ENCODE measurements at places on chromosomes 4 and X.

- no peak for DNase-seq
Observed at GRCh38 chrX:113726898-113727297, 857.0 kb upstream of the HTR2C start.

DNA sequence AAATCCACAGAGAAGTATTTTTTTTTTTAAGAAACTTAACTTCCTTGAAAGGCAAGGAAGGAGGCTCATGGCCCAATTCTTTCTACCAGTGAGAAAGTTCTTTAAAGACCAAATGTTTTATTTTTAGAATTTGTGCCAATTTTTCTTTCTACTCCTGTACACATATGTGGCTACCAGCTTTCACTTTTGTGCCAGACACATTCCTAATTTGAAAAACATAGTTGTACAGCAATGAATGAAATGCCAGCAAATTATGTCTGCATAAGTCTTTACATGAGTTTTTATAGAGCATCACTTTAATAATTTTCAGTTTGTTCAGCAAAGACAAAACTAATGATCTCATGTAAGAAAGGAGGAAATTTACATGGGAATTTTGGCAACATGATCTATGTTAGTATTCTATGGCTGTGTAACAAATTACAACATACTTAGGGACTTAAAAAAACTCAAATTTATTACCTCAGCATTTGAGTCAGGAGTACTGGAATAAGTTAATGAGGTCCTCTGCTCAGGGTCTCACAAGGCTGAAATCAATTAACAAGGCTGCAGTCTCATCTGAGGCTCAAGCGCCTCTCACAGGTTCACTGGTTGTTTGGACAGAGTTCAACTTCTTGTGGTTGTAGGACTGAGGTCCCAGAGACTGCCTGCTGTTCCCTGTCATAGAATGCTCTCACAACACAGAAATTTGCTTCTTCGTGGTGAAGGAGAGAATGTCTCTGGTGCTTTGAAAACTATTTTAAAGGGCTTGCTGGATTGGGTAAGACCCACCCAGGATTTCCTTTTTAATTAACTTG lies 678.2 kb upstream of the FAM241A start:
- no peak for DNase-seq

GRCh38 chrX:63718010-63718694 lies 66.9 kb downstream of the ARHGEF9 start:
- no peak for DNase-seq

- no peak for DNase-seq
Observed at GRCh38 chr4:108431986-108432385, 188.4 kb upstream of the RPL34 start.

DNA sequence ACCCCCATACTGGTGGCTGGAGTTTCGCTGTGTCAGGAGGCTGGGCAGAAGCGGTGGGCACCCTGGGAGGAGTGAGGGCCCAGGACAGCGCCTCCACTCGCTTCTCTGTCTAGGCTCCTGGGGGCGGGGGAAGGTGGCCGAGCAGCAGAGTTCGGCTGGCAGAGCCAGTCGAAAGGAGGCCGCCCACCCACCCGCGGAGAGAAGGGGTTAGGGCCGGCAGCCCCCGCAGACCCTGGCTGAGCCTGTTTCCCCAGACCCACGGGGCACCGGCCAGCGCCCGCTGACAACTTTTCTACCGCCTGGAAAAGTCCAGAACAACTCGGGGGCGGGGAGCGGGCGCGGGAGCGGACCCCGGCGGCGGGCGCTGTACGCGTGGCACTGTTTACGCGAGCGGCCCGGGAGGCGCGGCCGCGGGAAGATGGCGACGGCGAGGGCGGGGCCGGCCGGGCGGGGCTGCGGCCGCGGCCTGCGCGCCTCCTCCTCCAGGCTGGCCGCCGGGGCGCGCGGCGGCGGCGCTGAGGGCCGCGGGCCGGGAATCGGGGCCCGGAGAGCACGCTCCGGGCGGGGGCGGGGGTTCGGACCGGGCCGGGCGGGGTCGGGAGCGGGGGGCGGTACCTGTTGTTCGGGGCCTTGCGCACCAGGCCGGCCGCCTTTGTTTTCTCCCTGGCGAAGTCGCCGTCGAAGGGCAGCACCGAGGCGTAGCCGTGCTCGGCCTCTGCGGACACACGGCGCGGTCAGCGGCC lies 628 bp downstream of the MXD4 start:
- peak; percentile 48 for DNase-seq

DNA sequence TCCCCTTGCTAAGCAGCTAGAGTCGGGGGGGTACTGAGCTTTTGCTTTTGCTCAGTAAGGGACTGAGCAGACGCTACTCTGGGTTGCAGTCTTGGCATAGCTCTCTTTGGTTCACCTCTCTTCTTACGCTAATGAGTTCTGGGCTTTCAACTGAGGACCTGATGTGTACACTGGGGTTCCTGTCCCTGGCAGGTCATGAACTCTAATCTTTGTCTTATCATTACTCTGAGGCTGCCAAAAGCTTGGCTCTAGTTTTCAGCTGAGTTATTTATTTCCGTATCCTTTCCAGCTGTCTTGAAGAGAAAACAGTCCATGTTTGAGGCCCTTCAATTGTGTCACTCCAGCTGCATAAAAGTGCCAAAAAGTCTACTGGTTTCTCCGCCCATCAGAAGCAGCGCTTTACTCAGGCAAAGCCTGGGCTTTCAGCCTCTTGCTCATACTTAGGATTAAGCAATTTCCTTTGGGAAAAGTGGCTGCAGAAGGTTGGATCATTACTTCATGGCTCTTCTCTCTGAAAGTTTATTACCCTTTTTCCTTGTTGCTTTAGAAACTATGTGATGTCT lies 121.0 kb upstream of the STOX2 start:
- DNase-seq: no peak

DNA sequence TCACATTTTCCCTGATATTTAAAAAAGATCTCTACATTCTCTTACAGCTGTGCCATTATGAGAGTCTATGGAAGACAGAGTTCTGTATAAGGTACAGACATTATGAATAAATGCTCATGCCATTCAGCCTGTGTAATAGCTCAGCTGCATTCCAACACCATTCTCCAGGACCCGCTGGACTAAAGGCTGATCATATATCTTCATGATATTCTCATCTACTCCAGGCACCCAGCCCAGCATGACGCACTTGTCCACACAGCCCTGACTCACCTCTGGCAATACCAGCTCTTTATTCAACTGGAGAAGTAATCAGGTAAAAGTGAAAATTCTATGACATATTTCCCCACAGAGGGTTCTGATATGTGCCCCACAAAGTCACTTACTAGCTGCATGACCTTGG lies 437.5 kb upstream of the FGF16 start:
- DNase-seq: no peak

DNA sequence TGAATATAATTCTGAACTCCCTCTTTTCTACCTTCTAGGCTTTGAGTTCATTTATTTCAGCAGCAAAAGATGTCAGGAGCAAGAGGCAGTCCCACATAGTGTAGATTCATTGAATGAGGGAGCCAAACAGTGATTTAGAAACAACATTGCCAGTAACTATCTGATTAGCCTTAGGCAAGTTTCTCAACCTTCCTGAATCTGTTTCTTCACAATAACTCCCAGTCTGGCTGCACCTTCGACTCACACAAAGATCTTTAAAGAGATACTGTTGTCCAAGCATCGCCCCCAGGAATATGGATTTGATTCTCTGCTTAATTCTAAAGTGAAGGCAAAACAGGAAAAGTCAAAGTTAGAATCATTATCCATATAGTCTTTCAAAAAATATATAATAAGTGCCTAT lies 1026.2 kb downstream of the DMD start:
- no peak for DNase-seq

GRCh38 chrX:48083212-48083611 lies 11.8 kb upstream of the ZNF630 start:
- peak; percentile 41 for DNase-seq

DNA sequence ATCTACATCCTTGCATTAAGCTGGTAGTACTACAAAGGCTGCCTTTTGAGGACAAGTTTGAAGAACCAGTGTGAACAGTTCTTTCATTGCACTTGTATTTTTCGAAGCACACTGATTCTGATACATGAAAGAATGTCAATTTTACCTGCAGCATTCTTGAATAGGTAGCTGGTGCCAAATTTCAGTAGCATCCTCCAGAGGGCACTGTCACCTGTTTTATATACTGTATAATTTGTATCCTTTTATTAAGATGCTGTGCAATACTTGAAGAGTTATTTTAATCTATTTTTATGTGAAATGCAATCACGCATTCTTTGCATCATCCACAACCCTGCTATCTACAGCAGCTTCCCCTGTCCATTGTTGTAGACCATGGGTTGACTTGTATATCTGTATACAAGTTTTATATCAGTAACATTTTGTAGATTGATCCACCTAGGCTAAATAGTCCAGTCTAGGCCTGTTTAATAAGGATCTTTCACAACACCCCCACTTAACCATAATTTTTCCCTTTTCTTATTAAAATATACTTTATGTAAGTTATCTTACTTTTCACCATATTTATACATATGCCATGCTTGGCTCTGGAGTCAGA lies 325.7 kb downstream of the PCDH7 start:
- DNase-seq: peak; percentile 15

- DNase-seq: no peak
Observed at GRCh38 chr4:101262683-101263082, 84.6 kb downstream of the PPP3CA start.

- no peak for DNase-seq
Observed at GRCh38 chrX:8981723-8982122, 52.2 kb downstream of the FAM9B start.
